ENCODE measurements at places on chromosomes 6 and 20. TPM values are rescaled to one million over a fixed set of nuclear protein-coding genes. Genes with fewer than 3 reads are reported as not detected.

Gene GGT7
- total RNA-seq, result 38.4 TPM

Gene VGLL2
- total RNA-seq, result not detected

Gene MAPK13
- total RNA-seq, result 20.6 TPM

Gene GUCA1A
- total RNA-seq, result 0.91 TPM

Gene RBPJL
- total RNA-seq, result not detected

Gene CHRNA4
- total RNA-seq, result 0.11 TPM

Gene HRH3
- total RNA-seq, result not detected

Gene PARD6B
- total RNA-seq, result 52.2 TPM

Gene TRAPPC3L
- 1.7 TPM for total RNA-seq

Gene WFDC12
- not detected for total RNA-seq

Gene KIAA0408
- total RNA-seq, result 0.25 TPM

Gene GCNT2
- 32.2 TPM for total RNA-seq

Gene PROKR2
- 2.3 TPM for total RNA-seq

Gene KCNB1
- 0.52 TPM for total RNA-seq

Gene FOXS1
- total RNA-seq, result 2.5 TPM

Gene OPRM1
- total RNA-seq, result not detected

Gene FAM8A1
- total RNA-seq, result 20.7 TPM

Gene NKAIN4
- 18.4 TPM for total RNA-seq

Gene GJA10
- not detected for total RNA-seq

Gene SLPI
- total RNA-seq, result not detected

Gene SLC25A27
- 33.8 TPM for total RNA-seq
